ENCODE measurements at places on chromosomes 16 and 17. TPM values are rescaled to one million over a fixed set of nuclear protein-coding genes. Genes with fewer than 3 reads are reported as not detected.

GRCh38 chr16:89290472-89290871 lies 73.0 kb downstream of the ZNF778 start:
- DNase-seq = no peak
- H3K4me3 ChIP-seq = no peak overlapping the region
- no peak overlapping the region for H3K27ac ChIP-seq
- no peaks in the 10 kb centered on the region for H3K27me3 ChIP-seq
- H3K36me3 ChIP-seq = peaks cover 45% of the 10 kb centered on the region

DNA sequence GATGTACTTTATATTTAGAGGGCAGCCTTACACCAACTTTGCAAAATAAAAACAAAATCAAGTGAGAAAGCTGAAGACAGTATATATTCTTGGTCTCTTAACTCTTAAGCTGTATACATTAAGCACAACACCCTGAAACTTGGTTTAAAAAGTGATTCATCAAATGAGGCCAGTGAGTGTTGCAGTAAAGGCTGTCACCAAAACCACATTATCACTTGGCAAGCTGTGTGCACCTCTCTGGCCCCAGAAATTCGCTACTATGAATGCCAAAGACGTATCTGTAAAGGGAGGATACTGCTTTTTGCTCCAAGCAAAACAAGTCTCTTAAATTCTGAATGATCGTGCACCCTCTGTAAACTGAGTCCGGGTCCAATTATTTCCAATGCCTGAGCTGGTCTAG lies 163.9 kb downstream of the ZFHX3 start:
- H3K4me1 ChIP-seq = peaks cover 6% of the 10 kb centered on the region
- H3K27me3 ChIP-seq = no peaks in the 10 kb centered on the region
- no peak overlapping the region for H3K4me3 ChIP-seq

- H3K4me1 ChIP-seq = no peaks in the 10 kb centered on the region
- no peak overlapping the region for H3K27ac ChIP-seq
- H3K4me3 ChIP-seq = no peak overlapping the region
These were observed 1401.9 kb downstream of the CDH11 start for GRCh38 chr16:63719926-63720325.

DNA sequence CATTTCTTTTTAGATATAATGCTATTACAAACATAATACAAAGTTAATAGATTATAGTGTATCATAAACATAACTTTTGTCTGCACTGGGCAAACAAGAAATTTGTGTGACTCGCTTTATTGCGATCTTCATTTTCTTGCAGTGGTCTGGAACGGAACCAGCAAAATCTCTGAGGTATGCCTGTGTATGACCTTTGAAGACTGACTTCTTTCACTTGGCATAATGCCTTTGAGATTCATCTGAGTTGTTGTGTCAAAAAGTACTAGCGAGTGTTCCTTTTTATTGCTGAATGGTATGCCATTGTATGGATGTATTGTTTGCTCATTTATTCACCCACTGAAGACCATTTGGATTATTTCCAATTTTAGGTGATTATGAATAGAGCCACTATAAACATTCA lies 69.2 kb downstream of the TANC2 start:
- H3K27me3 ChIP-seq = no peaks in the 10 kb centered on the region
- no peak overlapping the region for H3K27ac ChIP-seq
- H3K4me1 ChIP-seq = peaks cover 8% of the 10 kb centered on the region
- peak; percentile 90 for DNase-seq
- peaks cover 2% of the 10 kb centered on the region for H3K36me3 ChIP-seq

- no peaks in the 10 kb centered on the region for H3K4me1 ChIP-seq
- H3K4me3 ChIP-seq = no peak overlapping the region
- no peak overlapping the region for H3K27ac ChIP-seq
- DNase-seq = no peak
- H3K36me3 ChIP-seq = no peaks in the 10 kb centered on the region
These were observed 4.5 kb upstream of the PYCR1 start for GRCh38 chr17:81941484-81942166.

- no peak for DNase-seq
- H3K27ac ChIP-seq = no peak overlapping the region
- H3K27me3 ChIP-seq = no peaks in the 10 kb centered on the region
These were observed 297.0 kb downstream of the SEC14L1 start for GRCh38 chr17:77437747-77438146.

- no peaks in the 10 kb centered on the region for H3K36me3 ChIP-seq
- DNase-seq = no peak
- H3K4me1 ChIP-seq = no peaks in the 10 kb centered on the region
- no peak overlapping the region for H3K27ac ChIP-seq
These were observed 56.1 kb downstream of the PCTP start for GRCh38 chr17:55806745-55807495.

GRCh38 chr16:4609200-4610010 lies 5.3 kb downstream of the UBALD1 start:
- H3K27me3 ChIP-seq = no peaks in the 10 kb centered on the region
- DNase-seq = no peak
- H3K27ac ChIP-seq = no peak overlapping the region

The NPIPA2 gene
- total RNA-seq = not detected

DNA sequence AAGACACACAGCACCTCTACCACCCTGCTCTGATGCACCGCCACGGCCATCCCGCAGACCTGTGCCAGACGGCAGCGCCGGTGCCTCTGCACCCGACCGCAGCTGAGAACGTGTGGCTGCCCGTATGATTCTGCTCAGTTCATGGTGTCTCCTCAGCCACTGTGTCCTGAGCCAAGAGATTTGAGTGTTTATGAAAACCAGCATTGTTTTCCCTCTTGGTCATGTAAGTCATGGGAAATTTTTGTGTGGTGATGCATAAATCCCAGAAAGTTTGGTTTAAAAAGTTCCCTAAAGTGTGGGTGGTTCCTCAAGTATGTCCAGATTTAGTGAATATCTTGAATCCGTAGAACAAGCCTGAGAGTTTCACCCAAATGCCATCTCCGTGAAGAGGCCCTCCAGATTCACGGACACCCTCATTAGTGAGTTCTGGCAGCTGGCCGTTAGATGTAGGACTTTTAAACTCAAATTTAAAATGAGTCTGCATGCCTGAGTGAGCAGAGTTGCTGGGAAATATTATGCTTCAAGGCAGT lies 57.6 kb downstream of the CDRT4 start:
- peaks cover 20% of the 10 kb centered on the region for H3K4me1 ChIP-seq
- H3K36me3 ChIP-seq = no peaks in the 10 kb centered on the region
- no peaks in the 10 kb centered on the region for H3K27me3 ChIP-seq
- H3K27ac ChIP-seq = peak overlapping the region; percentile 86
- DNase-seq = peak; percentile 98

- H3K36me3 ChIP-seq = no peaks in the 10 kb centered on the region
- H3K4me1 ChIP-seq = peaks cover 11% of the 10 kb centered on the region
- DNase-seq = no peak
- 0 out of 2 replicates have a peak, but pooled peaks cover 2% of the 10 kb centered on the region for H3K27me3 ChIP-seq
These were observed 59.3 kb downstream of the ASIC2 start for GRCh38 chr17:33233811-33234177.

DNA sequence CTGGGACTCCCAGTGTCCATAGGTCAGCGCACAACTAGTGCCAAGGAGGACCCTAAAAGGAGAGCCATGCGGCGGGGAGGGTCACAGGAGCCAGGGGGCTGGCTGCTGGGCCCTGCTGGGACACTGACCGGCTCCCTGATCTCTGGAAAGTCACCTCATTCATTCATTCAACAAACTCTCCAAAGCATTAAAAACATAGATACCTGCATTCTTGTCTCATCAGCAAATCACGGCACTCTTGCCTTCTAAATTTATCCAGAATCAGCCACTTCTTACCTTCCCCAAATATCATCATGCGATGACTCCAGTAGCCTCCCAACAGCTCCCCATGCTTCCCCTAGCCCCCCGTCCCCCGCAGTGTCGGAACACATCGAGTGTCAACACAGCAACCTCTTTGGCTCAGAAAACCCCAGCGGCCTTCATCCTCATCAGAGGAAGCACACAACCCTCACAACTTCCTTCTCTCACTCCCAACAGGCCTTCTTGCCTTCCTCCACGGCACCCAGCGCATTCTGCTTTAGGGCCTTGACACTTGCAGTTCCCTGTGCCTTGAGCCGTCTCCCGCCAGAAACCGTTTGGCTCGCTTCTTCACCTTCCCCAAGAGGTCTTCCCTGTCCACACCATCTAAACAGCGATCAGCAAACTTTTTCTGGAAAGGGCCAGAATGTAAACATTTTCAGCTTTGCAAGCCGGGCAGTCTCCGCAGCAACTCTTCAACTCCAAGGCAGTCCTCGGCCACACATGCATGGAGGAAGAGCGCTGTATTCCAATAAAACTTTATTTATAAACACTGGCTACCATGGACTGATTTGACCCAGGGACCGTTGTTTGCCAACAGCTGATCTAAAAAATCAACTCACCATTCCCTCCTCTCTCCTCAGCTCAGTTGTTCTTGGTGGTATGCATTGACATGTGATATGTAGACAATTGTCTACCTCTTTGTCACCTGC lies 119.5 kb upstream of the TNRC6C start:
- no peaks in the 10 kb centered on the region for H3K36me3 ChIP-seq
- H3K27ac ChIP-seq = no peak overlapping the region
- no peak overlapping the region for H3K4me3 ChIP-seq
- no peaks in the 10 kb centered on the region for H3K27me3 ChIP-seq
- peaks cover 8% of the 10 kb centered on the region for H3K4me1 ChIP-seq
- DNase-seq = no peak

GRCh38 chr17:28959471-28959871 lies 8.2 kb upstream of the PHF12 start:
- no peaks in the 10 kb centered on the region for H3K36me3 ChIP-seq
- H3K27ac ChIP-seq = no peak overlapping the region
- H3K4me3 ChIP-seq = no peak overlapping the region
- H3K27me3 ChIP-seq = no peaks in the 10 kb centered on the region

DNA sequence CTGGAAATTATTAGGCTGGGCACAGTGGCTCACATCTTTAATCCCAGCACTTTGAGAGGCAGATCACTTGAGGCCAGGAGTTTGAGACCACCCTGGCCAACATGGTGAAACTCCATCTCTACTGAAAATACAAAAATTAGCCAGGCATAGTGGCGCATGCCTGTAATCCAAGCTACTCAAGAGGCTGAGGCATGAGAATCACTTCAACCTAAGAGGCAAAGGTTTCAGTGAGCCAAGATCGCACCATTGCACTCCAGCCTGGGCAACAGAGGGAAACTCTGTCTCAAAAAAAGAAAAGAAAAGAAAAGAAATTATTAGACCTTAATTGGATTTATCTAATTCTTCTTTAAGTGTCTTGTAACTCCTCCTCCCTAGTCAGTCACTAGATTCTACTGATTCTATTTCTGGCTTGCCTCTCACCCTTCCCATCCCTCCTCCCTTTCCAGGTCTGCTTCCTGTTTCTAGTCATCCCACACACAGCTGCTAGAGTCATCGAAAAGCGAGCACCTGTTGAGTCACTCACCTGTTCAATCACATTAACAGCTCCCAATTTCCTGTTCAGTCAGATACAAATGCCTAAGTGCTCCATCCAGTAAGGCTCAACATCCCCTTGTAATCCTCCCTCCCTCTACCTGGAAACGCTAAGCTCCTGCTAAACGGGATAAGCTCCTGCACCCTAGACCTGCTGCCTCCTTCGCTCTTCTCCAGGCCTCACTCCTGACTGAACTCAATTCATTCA lies 34.6 kb downstream of the ERN1 start:
- H3K27me3 ChIP-seq = no peaks in the 10 kb centered on the region
- peaks cover 1% of the 10 kb centered on the region for H3K36me3 ChIP-seq
- no peak overlapping the region for H3K27ac ChIP-seq
- DNase-seq = no peak
- H3K4me1 ChIP-seq = peaks cover 2% of the 10 kb centered on the region

GRCh38 chr17:20171741-20172365 lies 162.7 kb downstream of the SPECC1 start:
- no peaks in the 10 kb centered on the region for H3K36me3 ChIP-seq
- peak; percentile 18 for DNase-seq
- H3K27ac ChIP-seq = no peak overlapping the region
- no peaks in the 10 kb centered on the region for H3K27me3 ChIP-seq

GRCh38 chr16:19094542-19095365 lies 19.0 kb upstream of the ITPRIPL2 start:
- H3K4me1 ChIP-seq = peaks cover 4% of the 10 kb centered on the region
- no peak overlapping the region for H3K27ac ChIP-seq
- no peak overlapping the region for H3K4me3 ChIP-seq
- no peaks in the 10 kb centered on the region for H3K36me3 ChIP-seq

Measured in IMR-90 (cell line).